ENCODE measurements at places on chromosomes 3 and 15. TPM values are rescaled to one million over a fixed set of nuclear protein-coding genes. Genes with fewer than 3 reads are reported as not detected.
A peak's percentile ranks its signal among the peaks of the same experiment; 100 is the strongest.

TNNC1 gene
- total RNA-seq = 14.4 TPM

GOLGA8H gene
- total RNA-seq = 0.19 TPM

PRSS50 gene
- 0.09 TPM for total RNA-seq

TBC1D5 gene
- 51.2 TPM for total RNA-seq

RASGRP1 gene
- total RNA-seq = 173 TPM

DNA sequence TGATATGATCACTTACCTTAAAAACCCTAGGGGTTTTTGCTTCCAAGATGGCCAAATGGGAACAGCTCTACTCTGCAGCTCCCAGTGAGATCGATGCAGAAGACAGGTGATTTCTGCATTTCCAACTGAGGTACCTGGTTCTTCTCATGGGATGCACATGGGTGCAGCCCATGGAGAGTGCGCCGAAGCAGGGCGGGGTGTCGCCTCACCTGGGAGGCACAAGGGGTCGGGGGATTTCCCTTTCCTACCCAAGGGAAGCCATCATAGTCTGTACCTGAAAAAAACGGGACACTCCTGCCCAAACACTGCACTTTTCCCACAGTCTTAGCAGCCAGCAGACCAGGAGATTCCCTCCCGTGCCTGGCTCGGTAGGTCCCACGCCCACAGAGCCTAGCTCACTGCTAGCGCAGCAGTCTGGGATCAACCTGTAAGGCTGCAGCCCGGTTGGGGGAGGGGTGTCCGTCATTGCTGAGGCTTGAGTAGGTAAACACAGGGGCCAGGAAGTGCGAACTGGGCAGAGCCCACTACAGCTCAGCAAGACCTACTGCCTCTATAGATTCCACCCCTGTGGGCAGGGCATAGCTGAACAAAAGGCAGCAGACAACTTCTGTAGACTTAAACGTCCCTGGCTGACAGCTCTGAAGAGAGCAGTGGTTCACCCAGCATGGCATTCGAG is 78.6 kb downstream of the CTNNB1 start:
- no peak overlapping the region for H3K4me3 ChIP-seq
- H3K4me1 ChIP-seq = no peaks in the 10 kb centered on the region
- H3K27ac ChIP-seq = no peak overlapping the region
- H3K27me3 ChIP-seq = no peaks in the 10 kb centered on the region

DNA sequence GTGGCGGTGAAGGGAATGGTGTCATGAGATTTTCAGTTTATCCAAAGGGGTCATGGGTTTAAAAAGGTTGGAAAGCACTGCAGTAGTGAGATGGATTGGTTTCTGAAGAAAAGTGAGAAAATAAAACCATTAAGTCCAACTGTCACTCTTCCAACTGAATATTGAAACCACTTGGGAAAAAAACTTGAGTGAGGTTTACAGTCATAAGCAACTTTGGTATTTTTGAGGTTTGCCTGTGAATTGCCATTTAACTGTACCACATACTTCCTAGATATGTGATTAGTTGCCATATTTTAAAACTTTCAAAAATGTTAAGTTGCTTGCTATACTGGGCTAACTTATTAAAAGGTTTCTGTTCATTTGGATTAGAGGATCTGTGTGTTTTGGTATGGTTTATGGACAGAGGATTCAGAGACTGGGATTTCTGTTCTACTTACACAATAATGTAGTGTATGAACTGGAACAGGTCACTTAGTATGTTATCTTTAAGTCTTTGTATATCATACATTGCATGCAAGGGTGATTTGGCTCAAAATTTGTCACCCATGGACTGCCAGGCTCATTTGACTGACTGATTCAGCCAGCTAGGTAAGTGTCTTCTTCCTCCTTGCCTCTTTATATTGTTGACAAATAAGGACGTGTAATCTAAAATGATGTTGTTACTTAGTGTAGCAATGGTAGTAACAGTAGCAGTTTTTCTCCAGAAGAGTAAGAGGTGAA is 201.4 kb upstream of the EOMES start:
- H3K4me3 ChIP-seq = no peak overlapping the region
- no peak overlapping the region for H3K27ac ChIP-seq
- peaks cover 37% of the 10 kb centered on the region for H3K4me1 ChIP-seq
- no peaks in the 10 kb centered on the region for H3K36me3 ChIP-seq

GRCh38 chr3:141261472-141262307 is 30.1 kb downstream of the PXYLP1 start:
- no peaks in the 10 kb centered on the region for H3K27me3 ChIP-seq

DNA sequence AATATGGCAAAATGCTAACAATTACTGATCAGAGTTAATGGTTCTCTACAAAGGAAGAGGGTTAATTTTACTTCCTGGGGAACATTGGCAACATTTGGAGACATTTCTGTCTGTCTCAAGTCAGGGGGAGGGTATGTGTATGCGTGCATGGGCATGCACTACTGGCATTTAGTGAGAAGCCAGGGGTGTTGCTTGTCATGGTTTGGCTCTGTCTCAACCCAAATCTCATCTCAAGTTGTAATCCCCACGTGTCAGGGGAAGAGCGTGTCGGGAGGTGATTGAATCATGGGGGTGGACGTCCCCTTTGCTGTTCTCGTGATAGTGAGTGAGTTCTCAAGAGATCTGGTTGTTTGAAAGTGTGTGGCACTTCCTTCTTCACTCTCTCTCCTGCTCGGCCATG is 28.3 kb upstream of the TNIK start:
- DNase-seq = no peak
- H3K36me3 ChIP-seq = no peaks in the 10 kb centered on the region
- H3K27ac ChIP-seq = no peak overlapping the region
- H3K27me3 ChIP-seq = no peaks in the 10 kb centered on the region
- H3K4me1 ChIP-seq = peaks cover under 1% of the 10 kb centered on the region

- peaks cover 39% of the 10 kb centered on the region for H3K4me1 ChIP-seq
- H3K27me3 ChIP-seq = no peaks in the 10 kb centered on the region
- H3K36me3 ChIP-seq = no peaks in the 10 kb centered on the region
- no peak for DNase-seq
- peak overlapping the region; percentile 37 for H3K4me3 ChIP-seq
Measured at GRCh38 chr3:156615592-156616173, 58.7 kb upstream of the TIPARP start.

GRCh38 chr15:75836959-75837334 is 6.3 kb upstream of the UBE2Q2 start:
- DNase-seq = peak; percentile 72
- peaks cover 3% of the 10 kb centered on the region for H3K4me1 ChIP-seq
- H3K4me3 ChIP-seq = no peak overlapping the region
- H3K27me3 ChIP-seq = peaks cover 2% of the 10 kb centered on the region
- H3K36me3 ChIP-seq = no peaks in the 10 kb centered on the region

GRCh38 chr15:65414841-65415621 is 7.7 kb downstream of the IGDCC4 start:
- H3K36me3 ChIP-seq = no peaks in the 10 kb centered on the region
- no peaks in the 10 kb centered on the region for H3K4me1 ChIP-seq
- no peak overlapping the region for H3K27ac ChIP-seq
- no peak overlapping the region for H3K4me3 ChIP-seq
- H3K27me3 ChIP-seq = peaks cover 41% of the 10 kb centered on the region
- DNase-seq = no peak

Data from activated T-cell treated with anti-CD3 and anti-CD28 coated beads, Interleukin-2, amount 50 U/mL, for 72 hours (primary cell).